GM19239 (cell line): ENCODE measurements at places on chromosomes 11 and 22.

DNA sequence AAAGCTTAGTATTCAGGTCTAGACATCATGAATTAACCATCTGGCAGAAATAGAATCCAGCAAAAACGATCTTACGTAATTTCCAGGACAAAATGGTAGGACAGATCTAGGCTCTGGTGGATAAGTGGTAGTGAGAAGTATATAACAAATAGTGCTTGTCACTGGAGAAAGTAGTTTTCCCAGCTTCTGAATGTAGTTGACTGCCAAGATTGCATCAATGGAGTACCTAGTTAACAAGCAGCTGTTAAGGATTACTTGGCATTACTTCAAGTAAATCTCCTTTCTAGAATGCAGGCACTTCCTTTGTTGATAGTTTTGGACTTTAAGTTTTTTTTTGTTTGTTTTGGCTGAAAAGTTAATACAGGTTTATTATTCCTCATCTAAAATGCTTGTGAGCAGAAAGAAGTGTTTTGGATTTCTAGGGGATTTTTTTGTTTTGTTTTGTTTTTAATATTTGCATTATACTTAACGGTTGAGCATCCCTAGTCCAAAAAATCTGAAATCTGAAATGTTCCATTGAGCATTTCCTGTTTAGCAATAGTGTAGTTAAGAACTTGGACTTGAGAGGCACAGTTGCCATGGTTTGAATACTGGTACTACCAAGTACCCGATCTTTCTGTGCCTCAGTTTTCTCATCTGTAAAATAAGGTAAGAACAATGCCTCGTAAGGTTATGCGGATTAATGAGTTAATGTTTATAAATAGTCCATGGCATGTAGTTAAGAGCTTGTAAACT, 20.3 kb downstream of the FAM118B start:
- DNase-seq = no peak

- DNase-seq = peak; percentile 75
These were observed 19.3 kb downstream of the RFPL1 start for GRCh38 chr22:29457730-29458129.

DNA sequence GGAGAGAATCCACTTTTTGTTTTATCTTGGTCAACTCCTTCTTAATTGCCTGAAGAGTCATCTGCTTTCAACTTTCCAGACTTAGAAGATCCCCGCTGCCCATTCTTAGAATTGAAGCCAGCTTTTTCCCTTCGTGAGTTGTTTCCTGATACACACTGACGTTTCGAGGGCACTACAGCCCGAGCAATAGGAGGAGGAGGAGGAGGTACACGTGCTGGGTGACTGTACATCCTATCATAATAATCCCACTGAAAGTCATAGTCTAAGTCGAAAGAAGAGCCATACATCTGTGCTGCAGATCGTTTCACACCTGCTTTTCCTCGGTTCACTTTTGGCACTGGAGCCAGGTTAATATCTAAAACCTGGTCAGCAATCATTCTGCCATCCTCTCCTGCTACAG, 606.1 kb downstream of the DLG2 start:
- no peak for DNase-seq

DNA sequence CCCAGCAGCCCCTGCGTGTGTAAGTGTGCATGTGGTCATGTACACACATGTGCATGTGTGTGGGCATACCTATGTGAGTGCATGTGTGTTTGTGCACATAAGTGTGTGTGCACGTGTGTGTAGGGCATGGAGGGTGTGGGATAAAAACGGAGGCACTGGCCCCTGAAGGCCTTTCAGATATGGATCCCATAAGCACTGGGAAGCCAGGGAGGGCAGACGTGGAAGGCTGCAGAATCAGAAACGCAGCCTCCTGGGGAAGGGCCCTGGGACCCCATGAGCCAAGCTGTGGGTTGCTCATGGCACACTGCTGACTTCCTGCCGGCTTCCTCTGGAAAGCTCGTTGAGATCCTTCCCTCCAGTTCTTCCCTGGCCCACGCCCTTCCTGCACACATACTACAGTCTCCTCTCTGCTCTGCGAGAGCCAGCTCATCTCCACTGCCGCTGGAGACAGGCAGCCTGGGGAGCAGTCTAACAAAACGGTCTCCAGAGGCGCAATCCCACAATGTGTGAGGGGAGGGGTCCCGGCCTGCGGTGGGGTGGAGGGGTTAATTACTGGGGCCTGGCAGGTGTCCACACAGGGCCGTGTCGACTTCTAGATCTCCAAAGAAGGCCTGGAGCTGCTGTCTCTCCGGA, 435.2 kb upstream of the B3GAT1 start:
- DNase-seq = no peak

- DNase-seq = peak; percentile 64
These were observed at the start of gene PTPRJ for GRCh38 chr11:47980088-47980906. PTPRJ (plus strand) TSS chr11:47980559; CDS start chr11:47980913, 354 bp downstream.
